ENCODE measurements at places on chromosomes 3 and 15.

- no peak overlapping the region for H3K4me3 ChIP-seq
- no peak for DNase-seq
- H3K36me3 ChIP-seq = no peaks in the 10 kb centered on the region
These were observed 110.1 kb upstream of the SKOR1 start for GRCh38 chr15:67715170-67715569.

DNA sequence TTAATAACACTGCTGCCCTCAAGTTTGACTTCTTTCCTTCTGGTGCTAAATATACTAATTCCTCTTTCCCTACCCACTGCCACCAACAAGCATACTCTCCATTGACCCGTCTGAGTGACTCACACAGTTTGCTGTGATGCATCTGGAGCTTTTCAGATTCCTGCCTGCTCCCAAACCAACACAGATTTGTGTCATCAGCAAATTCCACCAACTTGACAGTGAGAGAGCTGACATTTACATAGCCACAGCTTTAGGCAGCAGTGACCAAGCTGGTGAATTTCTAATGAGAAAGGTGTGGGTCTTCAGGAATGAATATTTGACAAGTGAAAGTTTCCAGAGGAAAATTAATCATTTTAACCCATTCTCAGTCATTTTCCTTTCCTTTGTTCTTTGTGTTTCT lies 96.5 kb upstream of the PRICKLE2 start:
- H3K27me3 ChIP-seq = no peaks in the 10 kb centered on the region
- H3K4me1 ChIP-seq = no peaks in the 10 kb centered on the region
- H3K27ac ChIP-seq = no peak overlapping the region
- DNase-seq = no peak
- no peaks in the 10 kb centered on the region for H3K36me3 ChIP-seq

DNA sequence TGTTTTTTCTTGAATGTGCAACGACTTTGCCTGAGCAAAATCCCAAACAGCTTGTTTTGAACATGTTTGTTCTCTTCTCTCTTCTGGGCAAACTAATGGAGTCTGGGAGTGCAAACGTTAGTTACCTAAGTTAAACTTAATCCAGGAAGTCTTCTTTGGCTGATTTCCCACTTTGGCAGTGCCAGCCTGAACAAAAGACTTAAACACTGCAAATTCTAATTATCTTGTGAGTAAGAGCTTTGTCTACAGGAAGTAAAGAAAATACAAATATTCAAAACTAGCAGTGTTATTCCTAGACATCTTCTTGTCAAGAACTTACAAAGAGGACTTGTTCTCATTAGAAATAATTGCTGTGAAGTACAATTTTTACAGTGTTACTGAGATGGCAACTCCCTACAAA lies 16.7 kb upstream of the DENND6A start:
- H3K27ac ChIP-seq = no peak overlapping the region
- H3K4me3 ChIP-seq = no peak overlapping the region
- DNase-seq = no peak
- no peaks in the 10 kb centered on the region for H3K36me3 ChIP-seq
- no peaks in the 10 kb centered on the region for H3K27me3 ChIP-seq

GRCh38 chr3:113684271-113684819 lies 12.1 kb downstream of the USF3 start:
- no peak for DNase-seq
- H3K4me3 ChIP-seq = no peak overlapping the region
- H3K4me1 ChIP-seq = no peaks in the 10 kb centered on the region

DNA sequence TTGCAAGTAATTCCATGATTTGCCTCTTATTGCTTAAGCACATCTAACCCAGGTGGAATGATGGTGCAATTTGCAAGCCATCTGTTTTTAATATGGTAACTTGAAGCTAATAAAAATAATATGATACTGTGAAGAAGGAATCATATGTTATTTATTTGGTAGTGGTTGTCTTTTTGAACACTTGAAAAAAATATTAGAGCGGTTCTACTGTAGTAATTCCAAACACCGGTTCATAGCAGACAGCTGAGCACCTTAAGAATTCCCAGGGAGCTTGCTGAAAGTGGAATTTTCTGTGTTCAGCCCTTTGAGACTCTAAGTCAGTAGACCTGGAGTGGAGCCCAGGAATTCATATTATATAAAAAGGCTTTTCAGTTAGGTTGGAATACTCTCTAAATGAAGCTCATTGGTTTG lies 687.4 kb downstream of the EDEM1 start:
- DNase-seq = no peak
- no peaks in the 10 kb centered on the region for H3K36me3 ChIP-seq
- no peak overlapping the region for H3K27ac ChIP-seq
- no peaks in the 10 kb centered on the region for H3K27me3 ChIP-seq
- H3K4me3 ChIP-seq = no peak overlapping the region
- H3K4me1 ChIP-seq = no peaks in the 10 kb centered on the region

DNA sequence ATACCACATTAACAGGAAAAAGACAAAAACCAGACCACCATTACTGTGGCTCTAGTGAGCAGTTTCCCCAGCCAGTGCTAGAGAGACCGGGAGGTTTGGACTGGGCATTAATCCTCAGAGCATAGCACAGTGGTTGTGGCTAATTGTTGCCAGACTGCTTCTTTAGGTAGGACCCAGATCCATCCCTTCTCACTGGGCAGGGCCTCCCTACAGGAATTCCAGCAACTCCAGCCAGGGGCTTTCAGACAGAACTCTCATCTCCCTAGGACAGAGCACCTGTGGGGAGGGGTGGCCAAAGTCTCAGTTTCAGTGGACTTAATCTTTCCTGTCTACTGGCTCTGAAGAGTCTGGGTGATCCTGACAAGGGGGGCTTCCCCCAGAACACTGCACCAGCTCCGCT lies 759.6 kb downstream of the SQOR start:
- H3K4me1 ChIP-seq = no peaks in the 10 kb centered on the region
- H3K27me3 ChIP-seq = no peaks in the 10 kb centered on the region
- no peak for DNase-seq
- H3K4me3 ChIP-seq = no peak overlapping the region
- no peak overlapping the region for H3K27ac ChIP-seq
- no peaks in the 10 kb centered on the region for H3K36me3 ChIP-seq

DNA sequence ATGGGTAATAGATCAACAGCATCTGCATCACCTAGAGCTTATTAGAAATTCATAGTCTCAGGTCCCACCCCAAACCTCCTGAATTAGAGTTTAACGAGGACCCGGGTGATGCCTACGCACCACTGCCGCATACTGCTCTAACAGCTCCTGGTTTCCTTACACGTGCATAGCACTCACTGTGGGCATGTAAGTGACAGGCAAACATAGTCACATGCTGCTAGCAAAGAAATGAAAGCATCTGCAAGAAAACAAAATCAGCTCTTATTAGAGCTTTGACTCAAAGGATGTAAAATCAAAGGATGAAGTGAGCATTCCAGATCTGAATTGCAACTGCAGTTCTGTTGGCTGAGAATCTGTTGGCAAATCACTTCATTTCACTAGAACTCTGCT lies 19.1 kb upstream of the RIOX2 start:
- H3K4me1 ChIP-seq = no peaks in the 10 kb centered on the region
- H3K27ac ChIP-seq = no peak overlapping the region
- no peaks in the 10 kb centered on the region for H3K36me3 ChIP-seq
- DNase-seq = no peak
- no peak overlapping the region for H3K4me3 ChIP-seq

- DNase-seq = no peak
- no peaks in the 10 kb centered on the region for H3K27me3 ChIP-seq
- H3K36me3 ChIP-seq = no peaks in the 10 kb centered on the region
- no peak overlapping the region for H3K27ac ChIP-seq
- H3K4me3 ChIP-seq = no peak overlapping the region
- no peaks in the 10 kb centered on the region for H3K4me1 ChIP-seq
These were observed 20.0 kb upstream of the ZNF148 start for GRCh38 chr3:125395091-125395490.

DNA sequence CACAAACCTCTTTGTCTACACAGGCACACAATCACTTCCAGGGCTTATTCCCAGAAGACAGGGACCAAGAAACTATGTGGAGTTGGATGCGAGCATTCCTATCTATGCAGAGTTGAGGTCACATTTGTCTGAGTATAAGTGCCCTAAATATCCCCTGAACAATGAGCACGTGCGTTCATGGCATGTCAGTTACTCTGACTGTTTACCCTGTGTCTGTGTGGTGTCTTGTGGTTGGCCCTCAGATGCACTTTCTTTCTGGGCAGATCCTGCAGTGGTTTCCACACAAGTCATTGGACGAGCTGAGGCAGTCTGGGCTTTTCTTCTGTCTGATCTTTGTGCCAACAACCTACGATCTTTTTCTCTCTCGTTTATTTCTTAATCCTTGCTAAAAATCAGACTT lies 134.5 kb downstream of the FBN1 start:
- H3K36me3 ChIP-seq = no peaks in the 10 kb centered on the region
- H3K4me1 ChIP-seq = no peaks in the 10 kb centered on the region
- no peak overlapping the region for H3K4me3 ChIP-seq
- no peak overlapping the region for H3K27ac ChIP-seq

GRCh38 chr3:100957261-100957986 lies 35.8 kb downstream of the ABI3BP start:
- DNase-seq = no peak
- H3K4me3 ChIP-seq = no peak overlapping the region
- no peaks in the 10 kb centered on the region for H3K27me3 ChIP-seq
- peak overlapping the region; percentile 19 for H3K27ac ChIP-seq
- H3K4me1 ChIP-seq = peaks cover 2% of the 10 kb centered on the region

GRCh38 chr3:56119575-56120349 lies 348.5 kb downstream of the ERC2 start:
- no peaks in the 10 kb centered on the region for H3K27me3 ChIP-seq
- H3K27ac ChIP-seq = no peak overlapping the region
- no peak for DNase-seq
- H3K36me3 ChIP-seq = no peaks in the 10 kb centered on the region
- H3K4me1 ChIP-seq = no peaks in the 10 kb centered on the region

DNA sequence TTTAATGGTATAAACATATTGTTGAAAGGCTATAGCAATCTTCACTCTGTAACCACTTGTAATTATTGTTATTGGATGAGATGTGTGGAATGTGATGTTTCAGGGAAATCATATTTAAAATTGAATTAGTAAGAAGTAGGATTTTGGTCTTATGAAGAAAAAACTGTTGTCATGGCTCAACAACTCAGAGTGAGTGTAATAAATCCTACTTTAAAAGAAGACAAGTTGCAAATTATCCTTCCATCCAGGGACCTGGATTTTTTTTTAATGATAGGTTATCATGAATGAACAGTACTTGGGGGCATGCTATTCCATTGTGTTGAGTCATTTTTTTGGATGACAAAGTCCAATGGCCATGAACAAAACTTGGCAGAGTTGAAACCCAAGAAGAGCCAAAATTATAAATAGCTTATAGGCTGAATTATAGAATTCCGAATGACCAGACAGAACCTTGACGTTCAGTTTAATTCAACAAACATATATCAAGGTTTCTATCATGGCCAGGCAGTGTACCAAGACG lies 625.5 kb upstream of the ZNF717 start:
- no peaks in the 10 kb centered on the region for H3K27me3 ChIP-seq
- H3K4me1 ChIP-seq = no peaks in the 10 kb centered on the region
- H3K27ac ChIP-seq = no peak overlapping the region

- DNase-seq = peak; percentile 25
- H3K4me1 ChIP-seq = no peaks in the 10 kb centered on the region
- H3K4me3 ChIP-seq = no peak overlapping the region
- H3K36me3 ChIP-seq = no peaks in the 10 kb centered on the region
These were observed 15.3 kb upstream of the UNC13C start for GRCh38 chr15:53962646-53963561.

DNA sequence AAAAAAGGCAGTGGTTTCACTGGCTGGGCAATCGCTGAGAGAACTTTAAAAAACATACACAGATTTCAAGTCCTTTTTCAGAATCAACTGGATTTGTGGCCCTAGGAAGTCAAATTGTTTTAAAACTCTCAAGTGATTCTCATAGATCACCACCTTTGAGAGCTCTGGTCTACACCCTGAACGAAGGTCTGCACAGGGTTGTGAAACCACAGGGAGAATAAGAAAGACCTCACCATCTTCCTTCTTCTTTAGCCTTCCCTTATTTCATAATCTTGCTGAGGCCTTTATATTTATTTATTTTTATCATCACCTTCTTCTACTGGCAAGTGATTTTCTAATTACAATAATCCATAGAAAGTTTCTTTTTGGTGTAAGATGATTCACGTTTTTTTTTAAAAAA lies 58.1 kb downstream of the FOXP1 start:
- no peak overlapping the region for H3K27ac ChIP-seq
- no peaks in the 10 kb centered on the region for H3K27me3 ChIP-seq
- peaks cover 4% of the 10 kb centered on the region for H3K4me1 ChIP-seq
- no peak overlapping the region for H3K4me3 ChIP-seq
- no peaks in the 10 kb centered on the region for H3K36me3 ChIP-seq

- no peaks in the 10 kb centered on the region for H3K4me1 ChIP-seq
- no peak for DNase-seq
- H3K36me3 ChIP-seq = no peaks in the 10 kb centered on the region
- no peak overlapping the region for H3K27ac ChIP-seq
- H3K4me3 ChIP-seq = no peak overlapping the region
These were observed 2.5 kb downstream of the CD86 start for GRCh38 chr3:122057671-122058070.

DNA sequence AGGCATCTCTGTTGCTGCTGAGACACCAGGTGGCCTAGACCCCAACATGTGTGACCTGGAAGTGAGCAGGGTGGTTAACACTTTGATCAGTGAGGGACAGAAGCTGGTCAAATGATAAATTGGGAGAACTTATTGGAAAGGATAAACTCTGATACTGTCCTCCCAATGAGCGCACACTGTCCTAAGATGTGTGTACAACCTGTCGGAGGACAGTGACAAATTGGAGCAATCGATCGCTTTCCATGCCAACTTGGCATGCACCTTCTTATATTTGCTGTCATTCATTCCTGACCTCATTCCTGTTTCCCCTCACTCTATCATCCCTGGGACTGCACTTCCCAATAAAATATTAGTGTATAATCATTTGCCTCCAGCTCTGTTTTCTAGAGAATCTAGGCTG lies 198.7 kb upstream of the PROK2 start:
- H3K4me3 ChIP-seq = no peak overlapping the region
- no peaks in the 10 kb centered on the region for H3K36me3 ChIP-seq
- H3K4me1 ChIP-seq = no peaks in the 10 kb centered on the region
- peak overlapping the region; percentile 72 for H3K27ac ChIP-seq

GRCh38 chr3:181735911-181736310 lies 24.2 kb downstream of the SOX2 start:
- no peak overlapping the region for H3K4me3 ChIP-seq
- DNase-seq = no peak
- no peaks in the 10 kb centered on the region for H3K4me1 ChIP-seq

DNA sequence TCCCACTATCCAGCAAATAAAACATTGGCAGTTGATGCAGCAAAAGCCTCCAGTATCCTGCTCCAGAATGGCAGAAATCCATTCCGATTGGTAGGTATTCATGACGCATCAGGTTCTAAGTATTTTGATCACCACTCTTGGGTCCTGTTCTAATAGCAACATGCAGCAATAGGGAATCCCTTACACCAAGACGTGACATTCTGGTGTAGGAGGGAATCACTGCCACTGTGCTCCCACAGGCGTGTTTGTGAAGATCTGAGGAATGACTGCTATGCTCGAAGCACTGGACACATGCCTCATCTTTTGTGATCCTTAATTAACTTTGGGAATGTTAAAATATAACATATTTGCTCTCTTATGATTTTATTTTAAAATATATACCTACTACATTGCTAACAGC lies 552.9 kb downstream of the MECOM start:
- no peaks in the 10 kb centered on the region for H3K4me1 ChIP-seq
- no peak for DNase-seq
- no peak overlapping the region for H3K4me3 ChIP-seq
- no peaks in the 10 kb centered on the region for H3K36me3 ChIP-seq
- H3K27me3 ChIP-seq = no peaks in the 10 kb centered on the region

Measured in transverse colon (tissue), 4 donors.